ENCODE measurements at places on chromosomes 6 and 20.

- no peak for DNase-seq
Observed at GRCh38 chr20:50464026-50464724, 46.0 kb upstream of the PTPN1 start.

DNA sequence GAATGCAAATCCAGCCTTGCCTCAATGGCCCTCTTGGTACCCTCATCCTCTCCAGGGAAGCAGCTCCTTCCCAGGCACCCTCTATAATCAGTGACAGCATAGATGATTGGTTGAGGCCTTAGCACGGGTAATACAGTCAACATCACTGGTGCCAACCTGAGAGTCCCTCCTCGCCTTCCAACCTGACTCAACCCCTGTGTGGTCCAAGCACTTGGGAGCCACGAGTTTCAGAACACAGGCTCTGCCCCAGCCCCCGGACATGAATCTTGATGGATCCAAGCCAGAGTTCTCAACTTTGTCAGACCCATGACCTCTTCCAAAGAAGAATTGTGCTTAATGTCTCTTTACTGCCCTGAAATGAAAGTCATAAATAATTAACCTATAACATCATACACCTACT lies 213.9 kb downstream of the PREX1 start:
- DNase-seq, result no peak

DNA sequence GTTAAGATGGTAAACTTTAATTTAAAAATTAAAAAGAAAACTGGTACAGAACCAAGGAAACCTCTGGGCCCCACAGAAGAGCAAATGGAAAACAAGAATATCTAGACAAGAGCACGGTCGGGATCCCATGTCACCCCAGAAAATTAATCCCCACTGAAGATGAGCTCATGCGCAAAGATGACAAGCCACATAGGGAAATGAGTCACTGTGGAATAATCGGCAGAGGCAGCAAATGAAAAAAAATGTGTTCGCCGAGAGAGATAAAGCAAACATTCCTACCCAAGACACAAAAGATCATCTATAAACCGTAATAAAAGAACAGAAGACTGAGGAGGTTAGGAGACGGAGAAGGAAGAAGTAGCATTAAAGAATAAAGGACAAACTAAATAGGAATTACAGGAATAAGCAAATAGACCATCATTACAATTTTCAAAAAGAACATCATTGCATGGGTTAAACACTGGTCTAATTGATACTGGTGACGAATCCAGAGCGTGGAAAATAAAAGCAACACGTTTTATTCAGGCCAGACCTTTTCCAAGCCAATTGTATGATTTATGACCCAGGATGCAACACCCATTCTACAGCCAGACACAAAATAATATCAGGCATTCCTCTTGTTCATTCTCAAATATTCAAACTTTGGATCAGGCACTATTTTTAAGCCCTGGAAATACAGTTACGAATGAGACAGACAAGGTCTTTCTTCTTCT lies 138.0 kb upstream of the ARID1B start:
- no peak for DNase-seq

GRCh38 chr20:42639140-42639539 lies 550.6 kb downstream of the PTPRT start:
- DNase-seq, result no peak

GRCh38 chr6:128432394-128432793 lies 88.0 kb downstream of the PTPRK start:
- DNase-seq, result peak; percentile 40

DNA sequence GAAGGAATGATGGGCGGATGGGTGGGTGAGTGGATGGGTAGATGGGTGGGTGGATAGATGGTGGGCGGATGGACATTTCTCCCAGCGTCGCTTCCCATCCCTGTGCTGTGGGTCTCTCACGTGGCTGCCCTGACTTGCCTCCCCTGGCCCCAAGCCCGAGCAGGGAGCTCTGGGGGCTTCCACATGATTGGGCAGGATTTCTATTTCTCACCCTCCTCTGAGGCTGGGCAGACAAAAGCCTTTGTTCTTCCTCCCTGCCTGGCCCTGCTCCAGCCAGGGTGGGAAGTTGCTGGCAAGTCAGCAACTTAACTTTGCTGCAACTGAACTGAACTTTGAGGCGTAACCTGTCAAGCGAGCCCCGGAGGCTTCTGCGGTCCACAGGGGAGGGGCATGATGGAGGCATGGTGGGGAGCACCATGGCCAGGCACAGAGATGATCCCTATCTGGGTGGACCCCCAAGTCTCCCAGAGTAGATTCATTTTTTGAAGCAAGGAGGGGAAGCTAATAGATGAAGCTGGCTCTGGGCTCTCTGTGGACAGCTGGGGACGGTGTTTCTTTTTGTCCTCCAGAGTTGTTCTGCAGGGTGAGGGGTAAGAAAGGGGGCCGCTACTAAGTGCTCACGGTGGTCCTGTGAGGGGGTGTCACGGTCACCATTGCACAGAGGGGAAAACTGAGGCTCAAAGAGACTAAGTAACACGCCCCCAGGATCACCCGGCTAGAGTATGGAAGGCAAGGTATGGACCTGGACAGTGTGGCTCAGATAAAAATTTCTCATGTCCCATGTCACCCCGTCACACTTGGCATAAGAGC lies 140.1 kb downstream of the CEBPB start:
- peak; percentile 82 for DNase-seq

GRCh38 chr20:45631184-45631583 lies at the start of gene WFDC9:
Gene WFDC9, minus strand, starts transcription at chr20:45631284. Its CDS starts 21,103 bp downstream, at chr20:45610181.
- no peak for DNase-seq

- DNase-seq, result no peak
Observed at GRCh38 chr6:133079901-133080300, 161.3 kb upstream of the EYA4 start.
